ENCODE measurements at places on chromosomes 2 and 18.

DNA sequence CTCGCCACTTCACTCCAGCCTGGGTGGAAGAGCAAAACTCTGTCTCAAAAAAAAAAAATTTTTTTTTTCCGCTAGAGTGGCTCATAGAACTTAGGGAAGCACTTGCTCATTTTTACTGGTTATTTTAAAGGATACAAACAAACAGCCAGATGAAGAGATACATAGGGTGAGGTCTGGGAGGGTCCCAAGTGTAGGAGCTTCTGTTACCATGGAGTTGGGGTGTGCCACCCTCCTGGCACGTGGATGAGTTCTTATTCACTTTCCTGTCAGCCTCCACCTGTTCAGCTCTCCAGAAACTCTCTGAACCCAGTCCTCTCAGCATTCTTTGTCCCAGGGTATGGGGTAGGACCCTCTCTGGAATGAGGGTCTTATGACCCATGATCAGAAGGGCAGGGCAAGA is 4.9 kb upstream of the MAT2A start:
- DNase-seq: no peak

- peak; percentile 12 for DNase-seq
Observed at GRCh38 chr2:126909366-126909765, 10.7 kb downstream of the TEX51 start.

GRCh38 chr2:68156419-68156818 is 1.3 kb upstream of the PNO1 start:
- no peak for DNase-seq

DNA sequence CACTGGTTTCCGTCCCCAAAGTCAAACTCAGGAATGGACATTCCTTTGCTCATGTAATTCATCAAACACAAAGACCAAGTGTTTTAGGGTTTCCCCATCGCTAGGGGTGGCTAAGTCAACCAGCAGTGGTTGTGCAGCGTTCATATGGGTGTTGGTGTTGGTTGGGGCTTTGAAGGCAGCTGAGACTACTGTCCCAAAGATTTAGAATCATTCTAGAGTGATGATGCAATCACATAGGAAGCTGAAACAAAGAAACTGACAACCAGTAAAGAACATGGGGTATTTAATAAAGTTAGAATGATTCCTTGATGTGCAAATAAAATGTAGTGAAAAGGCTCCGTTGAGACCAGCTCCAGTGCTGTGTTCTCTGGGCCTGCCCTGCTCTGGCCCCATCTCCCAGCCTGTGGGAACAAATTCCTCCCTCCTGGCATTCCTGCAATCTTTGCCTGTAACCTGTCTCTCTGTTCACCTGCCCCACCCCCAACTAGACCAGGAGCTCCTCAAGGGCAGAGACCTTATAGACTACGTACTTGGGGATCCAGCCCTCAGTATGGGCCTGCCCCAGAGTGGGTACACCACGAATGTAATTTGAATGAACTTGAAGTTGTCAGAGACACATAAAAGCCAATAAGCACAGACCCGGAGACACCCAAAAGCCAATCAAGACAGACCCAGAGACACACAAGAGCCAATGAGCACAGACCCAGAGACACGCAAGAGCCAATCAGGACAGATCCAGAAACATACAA is 191.7 kb upstream of the TWIST2 start:
- no peak for DNase-seq

DNA sequence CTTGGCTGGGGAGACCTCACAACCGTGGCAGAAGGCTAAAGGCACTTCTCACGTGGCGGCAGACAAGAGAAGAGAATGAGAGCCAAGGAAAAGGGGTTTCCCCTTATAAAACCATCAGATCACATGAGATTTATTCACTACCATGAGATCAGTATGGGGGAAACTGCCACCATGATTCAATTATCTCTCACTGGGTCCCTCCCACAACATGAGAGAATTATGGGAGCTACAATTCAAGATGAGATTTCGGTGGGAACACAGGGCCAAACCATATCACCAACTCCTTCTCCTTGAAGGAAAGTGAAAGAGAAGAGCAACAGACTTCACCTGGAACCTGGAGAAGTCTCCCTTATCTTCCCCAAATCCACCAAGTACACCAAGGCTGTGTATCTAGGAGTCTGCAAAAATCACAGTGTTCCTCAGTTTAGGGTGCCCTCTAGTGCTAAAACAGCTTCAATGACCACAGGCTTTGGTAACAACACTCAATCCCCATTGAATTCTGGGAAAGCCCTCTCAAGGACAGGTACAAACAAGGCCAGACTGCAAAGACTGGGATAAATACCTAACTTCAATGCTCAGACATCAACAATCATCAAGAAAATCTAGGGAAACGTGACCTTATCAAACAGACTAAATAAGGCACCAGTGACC is 148.8 kb upstream of the SRD5A2 start:
- no peak for DNase-seq

- no peak for DNase-seq
Observed at GRCh38 chr2:1515073-1515430, 101.8 kb downstream of the TPO start.

DNA sequence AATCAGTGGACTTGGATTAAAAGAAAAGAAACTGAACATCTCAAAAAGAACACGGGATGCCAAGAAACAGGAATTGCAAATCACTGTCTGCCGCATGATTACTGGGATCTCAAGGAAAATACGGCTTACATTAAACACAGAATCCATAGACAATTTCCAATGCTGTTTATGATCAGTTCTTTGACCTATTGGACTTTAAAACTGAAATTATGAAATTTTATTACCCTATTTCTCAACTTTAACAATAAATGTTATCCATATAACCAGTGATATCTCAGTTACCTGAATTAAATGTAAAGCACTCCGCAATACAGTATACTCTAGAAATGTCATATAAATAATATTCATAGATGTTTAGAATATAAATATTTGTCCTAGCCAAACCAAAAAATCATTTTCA is 1556.9 kb upstream of the NXPH2 start:
- no peak for DNase-seq

DNA sequence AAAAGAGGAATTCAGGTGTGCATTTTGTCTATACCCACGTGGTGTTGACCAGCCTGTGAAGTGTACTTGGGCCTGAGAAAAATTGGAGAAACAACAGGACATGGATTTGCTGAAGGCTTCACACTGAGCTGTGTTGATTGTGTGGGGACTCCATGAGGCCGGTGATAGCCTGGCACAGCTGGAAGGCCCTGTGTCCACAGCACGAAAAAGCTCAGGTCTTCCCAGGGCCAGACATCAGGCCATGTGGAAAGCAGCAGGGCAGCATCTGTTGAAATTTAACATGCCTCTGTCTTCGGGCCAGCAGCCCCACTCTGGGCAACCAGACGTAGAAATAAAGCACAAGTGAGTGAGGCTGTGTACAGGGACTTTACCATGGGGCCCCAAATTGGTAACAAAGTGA is 84.1 kb downstream of the HS6ST1 start:
- no peak for DNase-seq

DNA sequence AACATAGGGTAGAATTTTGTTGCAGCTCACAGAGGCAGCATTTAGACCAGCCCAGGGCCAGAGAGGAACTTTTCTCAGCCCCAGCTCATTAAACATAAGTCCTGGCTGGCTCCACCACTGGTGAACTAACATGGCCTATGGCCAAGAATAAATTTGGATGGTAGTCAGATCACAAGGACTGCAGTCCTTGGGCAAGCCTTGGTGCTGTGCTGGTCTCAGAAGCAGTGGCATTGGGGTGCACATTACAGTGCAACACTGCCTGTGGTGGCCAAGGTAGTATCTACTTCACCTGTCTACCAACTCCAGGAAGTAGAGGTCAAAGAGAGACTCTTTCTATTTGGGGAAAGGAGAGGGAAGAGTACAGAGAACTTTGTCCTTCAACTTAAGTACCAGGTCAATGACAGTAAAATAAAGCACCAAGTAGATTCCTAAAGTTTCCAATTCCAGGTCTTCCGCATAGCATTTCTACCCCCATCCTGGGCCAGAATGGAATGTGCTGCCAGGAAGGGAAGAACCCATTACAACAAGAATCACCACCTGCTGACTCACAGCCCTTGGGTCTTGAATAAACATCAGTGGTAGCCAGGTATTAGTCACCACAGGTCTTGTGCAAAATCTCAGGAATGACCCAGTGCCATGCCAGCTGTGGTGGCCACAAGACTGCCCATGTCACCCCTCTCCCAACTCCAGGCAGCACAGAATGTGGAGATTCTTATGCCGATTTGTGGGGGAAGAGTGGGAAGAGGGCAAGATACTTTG is 155.4 kb upstream of the FSIP2 start:
- DNase-seq: no peak

DNA sequence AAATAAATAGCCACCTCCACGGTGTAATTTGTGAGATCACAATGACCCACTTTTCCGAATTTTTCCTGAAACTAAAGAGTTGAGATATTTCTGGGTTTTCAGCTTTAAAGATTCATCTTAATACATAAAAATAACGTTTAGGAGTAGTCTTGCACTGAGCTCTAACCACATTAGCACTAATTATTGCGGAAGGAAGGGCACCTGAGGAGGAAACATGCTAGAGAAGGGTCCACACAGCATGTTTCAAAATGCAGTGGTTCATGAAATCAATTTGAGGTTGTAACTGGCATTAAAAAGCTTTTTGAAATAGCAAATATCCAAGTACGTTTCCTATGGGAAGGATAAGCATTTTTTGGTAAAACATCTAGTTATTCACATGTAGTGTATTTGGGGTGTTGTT is 8.4 kb downstream of the INPP4A start:
- no peak for DNase-seq

- DNase-seq: no peak
Observed at GRCh38 chr2:2178921-2179320, 152.2 kb downstream of the MYT1L start.

DNA sequence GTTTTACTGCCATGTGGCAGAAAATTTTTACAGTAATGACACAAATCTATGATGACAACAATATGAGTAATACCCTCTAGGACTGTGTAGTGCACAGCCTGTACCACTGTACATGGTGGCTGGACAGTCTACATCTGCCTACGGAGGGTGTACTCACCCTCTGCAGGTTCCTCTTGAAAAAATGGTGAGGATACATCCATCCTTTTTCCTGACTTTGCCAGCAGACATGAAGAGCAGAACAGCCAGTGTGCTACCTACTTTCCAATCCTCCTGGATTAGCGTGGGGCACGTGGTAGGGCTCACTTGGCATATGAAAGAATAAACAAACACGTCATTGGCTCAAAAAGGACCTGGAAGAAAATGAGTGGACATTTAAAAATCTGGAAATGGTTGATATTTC is 62.6 kb downstream of the TRPM8 start:
- no peak for DNase-seq

DNA sequence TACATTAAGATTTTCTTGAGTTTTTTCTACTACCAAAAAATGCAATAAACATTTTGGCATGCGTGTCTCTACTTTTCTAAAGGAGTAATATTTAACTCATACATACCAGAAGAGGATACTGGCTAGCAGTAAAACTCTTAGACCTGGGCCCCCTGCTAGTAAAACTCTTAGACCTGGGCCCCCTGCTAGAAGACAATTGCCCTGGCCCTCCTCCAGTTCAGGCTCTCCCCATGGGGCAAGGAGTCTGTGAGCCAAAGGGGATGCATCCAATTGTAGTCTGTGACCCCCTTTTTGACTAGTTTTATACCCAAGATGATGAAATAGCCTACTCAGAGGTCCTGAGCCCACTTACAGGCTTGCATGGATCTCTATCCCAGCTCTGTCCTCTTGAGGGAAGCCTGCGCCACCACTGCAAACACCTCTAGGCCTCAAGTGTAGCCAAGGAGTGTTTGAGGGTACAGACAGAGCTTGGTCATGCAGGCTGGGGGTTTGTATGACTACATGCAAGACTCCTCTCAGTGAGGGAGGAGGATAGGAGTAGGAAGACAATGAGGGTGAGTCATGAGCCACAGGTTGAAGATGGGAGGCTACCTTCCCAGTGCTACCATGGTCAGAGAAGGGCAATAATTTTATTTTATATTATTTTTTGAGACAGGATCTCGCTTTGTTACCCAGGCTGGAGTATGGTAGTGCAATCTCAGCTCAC is 45.2 kb upstream of the PGAP1 start:
- DNase-seq: no peak

DNA sequence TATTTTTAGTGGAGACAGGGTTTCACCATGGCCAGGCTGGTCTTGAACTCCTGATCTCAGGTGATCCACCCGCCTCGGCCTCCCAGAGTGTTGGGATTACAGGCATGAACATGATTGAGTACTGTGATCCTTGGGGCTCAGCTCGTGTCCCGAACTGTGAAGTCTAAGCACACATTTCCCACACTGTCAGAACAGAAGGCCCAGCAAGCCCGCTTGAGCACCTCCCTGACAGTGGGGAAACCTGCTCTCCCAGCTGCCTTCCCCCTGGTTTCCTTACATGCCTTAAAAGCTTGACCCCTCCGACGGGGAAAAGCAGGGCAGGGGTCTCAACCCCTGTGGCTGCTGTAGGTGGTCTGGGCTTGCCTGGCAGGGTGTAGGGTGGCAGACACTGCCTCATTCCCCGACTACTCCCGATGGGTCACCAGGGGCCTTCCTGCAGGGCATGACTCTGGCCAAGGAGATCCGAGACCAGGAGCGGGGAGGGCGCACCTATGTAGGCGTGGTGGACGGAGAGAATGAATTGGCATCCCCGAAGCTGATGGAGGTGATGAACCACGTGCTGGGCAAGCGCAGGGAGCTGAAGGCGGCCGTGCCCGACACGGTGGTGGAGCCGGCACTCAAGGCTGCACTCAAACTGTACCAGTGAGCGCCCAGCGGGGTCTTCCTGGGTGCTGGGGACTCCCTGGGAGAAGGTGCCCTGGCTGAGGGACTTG is 10.1 kb downstream of the VIL1 start:
- DNase-seq: no peak

Data from stimulated activated naive CD8-positive, alpha-beta T cell treated with anti-CD3 and anti-CD28 coated beads, Interleukin-15, Interleukin-2, amounts not matched to agents 100 U/mL and 50 U/mL, for 24 hours (primary cell).